ENCODE measurements at places on chromosomes 7 and 10.
A peak's percentile ranks its signal among the peaks of the same experiment; 100 is the strongest.

- no peak for DNase-seq
- H3K27ac ChIP-seq = peak overlapping the region; percentile 68
Observed at GRCh38 chr7:75639886-75640190, 98.9 kb downstream of the HIP1 start.

GRCh38 chr7:13912715-13913278 is 76.7 kb downstream of the ETV1 start:
- no peaks in the 10 kb centered on the region for H3K36me3 ChIP-seq
- no peak overlapping the region for H3K27ac ChIP-seq
- DNase-seq = no peak
- H3K4me1 ChIP-seq = peaks cover 32% of the 10 kb centered on the region
- no peak overlapping the region for H3K4me3 ChIP-seq
- no peaks in the 10 kb centered on the region for H3K27me3 ChIP-seq

DNA sequence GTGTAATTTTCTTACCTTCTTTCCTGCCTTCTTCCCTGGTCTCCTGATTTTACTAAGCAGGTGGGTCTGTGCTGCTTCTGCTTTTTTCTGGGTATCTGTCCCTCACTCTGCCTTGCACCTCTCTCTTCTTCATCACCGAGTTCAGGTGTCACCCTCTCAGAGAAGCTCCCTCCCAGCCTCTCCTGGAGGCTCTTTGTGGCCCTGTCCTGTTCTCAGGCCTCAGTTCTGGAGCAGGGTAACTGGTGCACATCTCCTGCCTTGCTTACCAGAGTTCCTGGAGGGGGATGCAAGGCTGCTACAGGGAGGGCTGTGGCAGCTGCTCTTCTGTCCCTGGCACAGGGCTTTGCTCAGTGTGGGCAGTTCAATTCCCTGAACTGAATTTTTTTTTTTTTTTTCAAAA is 66.1 kb downstream of the RBM33 start:
- H3K4me3 ChIP-seq = no peak overlapping the region
- no peaks in the 10 kb centered on the region for H3K27me3 ChIP-seq
- peaks cover 12% of the 10 kb centered on the region for H3K4me1 ChIP-seq
- no peak overlapping the region for H3K27ac ChIP-seq

DNA sequence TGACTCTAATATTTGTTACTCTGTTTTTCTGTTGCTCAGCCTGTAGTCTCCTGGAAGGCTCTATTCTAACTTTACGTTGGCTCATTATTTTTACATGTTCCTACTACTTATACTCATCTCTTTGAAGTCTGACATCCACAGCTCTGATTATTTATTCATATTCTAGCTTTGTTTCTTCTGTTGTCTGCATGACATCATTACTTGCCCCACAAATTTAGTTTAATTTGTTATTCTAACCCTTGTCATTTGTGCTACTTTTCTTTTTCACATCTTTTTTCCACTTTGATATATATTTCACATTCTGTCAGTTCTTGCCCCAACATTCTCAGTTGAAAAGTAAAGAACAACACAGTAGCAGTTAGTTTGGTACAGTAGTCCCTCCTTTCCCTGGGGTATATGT is 51.1 kb downstream of the KMT2E start:
- peaks cover 54% of the 10 kb centered on the region for H3K36me3 ChIP-seq
- no peak overlapping the region for H3K4me3 ChIP-seq
- peak overlapping the region; percentile 14 for H3K27ac ChIP-seq

DNA sequence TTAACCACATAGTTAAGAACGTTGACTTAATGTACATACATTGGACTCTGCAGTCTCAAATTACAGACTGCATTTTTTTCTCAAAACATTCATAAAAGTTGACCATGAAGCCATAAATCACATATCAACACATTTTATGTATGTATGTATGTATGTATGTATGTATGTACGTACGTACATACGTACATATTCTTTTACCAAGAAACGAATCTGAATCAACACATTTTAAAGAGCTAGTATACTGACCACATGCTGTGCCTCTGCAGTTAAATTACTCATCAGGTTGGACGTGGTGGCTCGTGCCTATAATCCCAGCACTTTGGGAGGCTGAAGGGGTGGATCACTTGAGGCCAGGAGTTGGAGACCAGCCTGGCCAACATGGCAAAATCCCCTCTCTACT is 105.8 kb downstream of the GPR158 start:
- DNase-seq = no peak
- H3K27ac ChIP-seq = no peak overlapping the region
- H3K4me1 ChIP-seq = no peaks in the 10 kb centered on the region
- H3K36me3 ChIP-seq = no peaks in the 10 kb centered on the region
- H3K27me3 ChIP-seq = no peaks in the 10 kb centered on the region

- peaks cover 2% of the 10 kb centered on the region for H3K27me3 ChIP-seq
- H3K4me1 ChIP-seq = peaks cover 32% of the 10 kb centered on the region
- peaks cover 16% of the 10 kb centered on the region for H3K36me3 ChIP-seq
- peak overlapping the region; percentile 86 for H3K4me3 ChIP-seq
- H3K27ac ChIP-seq = peak overlapping the region; percentile 76
- DNase-seq = no peak
Observed at GRCh38 chr10:70145166-70145665, 1.3 kb downstream of the TYSND1 start.

GRCh38 chr10:45417746-45418145 is 43.7 kb downstream of the ALOX5 start:
- H3K4me3 ChIP-seq = no peak overlapping the region
- no peak overlapping the region for H3K27ac ChIP-seq

DNA sequence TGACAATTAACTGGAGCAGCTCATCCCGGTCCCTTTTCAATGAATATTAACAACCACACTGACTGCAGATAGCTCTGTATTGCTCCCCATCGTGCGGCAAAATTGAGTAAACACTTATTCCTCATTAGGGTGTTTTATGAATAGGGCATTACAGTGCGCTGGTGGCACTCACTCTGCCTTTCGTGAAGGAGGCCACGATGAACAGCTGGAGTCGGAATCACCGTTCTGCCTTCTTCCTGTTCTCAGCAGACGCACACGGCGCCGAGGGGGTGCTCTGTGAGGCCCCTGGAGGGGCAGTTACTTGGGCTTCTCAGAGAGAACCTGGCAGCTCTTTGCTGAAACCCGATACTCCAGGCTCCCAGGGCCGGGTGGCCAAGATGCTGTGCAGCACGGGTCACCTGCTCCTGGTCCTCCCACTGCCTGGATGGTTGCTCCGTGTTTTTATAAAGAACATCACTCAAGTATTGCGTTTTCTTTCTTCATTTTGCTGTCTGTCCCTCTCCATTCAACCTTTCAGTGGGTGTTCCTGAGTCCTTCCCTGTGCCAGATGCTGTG is 241.9 kb downstream of the GLRX3 start:
- DNase-seq = no peak
- no peak overlapping the region for H3K27ac ChIP-seq
- no peaks in the 10 kb centered on the region for H3K36me3 ChIP-seq
- no peaks in the 10 kb centered on the region for H3K4me1 ChIP-seq
- H3K27me3 ChIP-seq = peaks cover 4% of the 10 kb centered on the region

- H3K4me3 ChIP-seq = no peak overlapping the region
- no peaks in the 10 kb centered on the region for H3K27me3 ChIP-seq
- H3K27ac ChIP-seq = peak overlapping the region; percentile 47
Observed at GRCh38 chr7:12221414-12221813, 10.3 kb downstream of the TMEM106B start.

DNA sequence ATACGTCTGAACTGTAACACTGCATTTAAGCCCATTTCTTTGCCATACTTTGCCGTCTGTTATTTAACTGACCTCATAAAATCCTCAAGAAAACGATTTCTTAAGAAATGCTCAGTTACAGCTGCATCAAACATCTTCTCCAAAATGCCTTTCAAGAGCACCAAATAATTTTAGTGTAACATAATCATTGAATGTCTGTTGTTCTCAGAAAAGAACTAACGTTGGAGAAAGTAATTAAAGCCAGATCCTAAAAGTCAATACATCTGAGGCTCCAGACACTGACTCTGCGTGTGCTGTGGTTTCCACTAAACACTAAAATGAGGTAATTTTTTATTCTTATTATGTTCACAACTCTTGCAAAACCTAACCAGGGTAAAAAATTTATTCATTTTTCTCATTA is 63.7 kb upstream of the LRRC17 start:
- H3K27me3 ChIP-seq = no peaks in the 10 kb centered on the region
- DNase-seq = no peak
- peaks cover 17% of the 10 kb centered on the region for H3K36me3 ChIP-seq
- H3K4me3 ChIP-seq = no peak overlapping the region
- H3K4me1 ChIP-seq = no peaks in the 10 kb centered on the region
- H3K27ac ChIP-seq = no peak overlapping the region

GRCh38 chr7:79317728-79318127 is 135.7 kb downstream of the MAGI2 start:
- DNase-seq = no peak
- no peaks in the 10 kb centered on the region for H3K4me1 ChIP-seq
- H3K27me3 ChIP-seq = no peaks in the 10 kb centered on the region
- H3K27ac ChIP-seq = no peak overlapping the region
- H3K36me3 ChIP-seq = no peaks in the 10 kb centered on the region

DNA sequence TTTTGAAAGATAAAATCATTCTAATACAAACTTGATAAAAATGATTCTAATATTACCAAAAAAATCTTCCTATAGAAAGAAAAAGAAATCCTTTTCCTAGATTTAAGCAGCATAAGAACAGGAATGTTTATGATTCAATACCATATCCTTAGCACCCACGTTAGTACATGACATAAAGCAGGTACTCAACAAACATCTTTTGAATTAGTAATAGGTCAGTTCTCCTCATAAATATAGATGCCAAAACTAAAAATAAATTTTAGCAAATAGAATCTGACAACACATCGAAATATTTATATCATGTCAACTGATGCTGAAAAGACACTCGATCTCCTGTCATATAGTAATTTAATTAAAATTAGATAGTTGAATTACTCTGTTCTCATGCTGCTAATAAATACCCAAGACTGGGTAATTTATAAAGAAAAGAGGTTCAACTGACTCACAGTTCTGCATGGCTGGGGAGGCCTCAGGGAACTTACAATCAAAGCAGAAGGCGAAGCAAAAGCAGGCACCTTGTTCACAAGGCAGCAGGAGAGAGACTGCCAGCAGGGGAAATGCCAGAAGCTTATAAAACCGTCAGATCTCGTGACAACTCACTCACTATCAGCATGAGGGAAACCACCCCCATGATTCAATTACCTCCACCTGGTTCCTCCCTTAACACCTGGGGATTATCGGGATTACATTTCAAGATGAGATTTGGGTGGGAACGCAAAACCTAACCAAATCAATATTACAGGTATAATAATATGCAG is 191.8 kb downstream of the HTR7 start:
- no peak for DNase-seq
- no peak overlapping the region for H3K4me3 ChIP-seq
- H3K27me3 ChIP-seq = peaks cover 4% of the 10 kb centered on the region
- H3K27ac ChIP-seq = no peak overlapping the region
- no peaks in the 10 kb centered on the region for H3K36me3 ChIP-seq
- H3K4me1 ChIP-seq = no peaks in the 10 kb centered on the region

- H3K4me3 ChIP-seq = no peak overlapping the region
- H3K36me3 ChIP-seq = no peaks in the 10 kb centered on the region
- H3K27ac ChIP-seq = no peak overlapping the region
- H3K27me3 ChIP-seq = no peaks in the 10 kb centered on the region
- H3K4me1 ChIP-seq = no peaks in the 10 kb centered on the region
Observed at GRCh38 chr7:34622771-34623250, 35.2 kb upstream of the NPSR1 start.

DNA sequence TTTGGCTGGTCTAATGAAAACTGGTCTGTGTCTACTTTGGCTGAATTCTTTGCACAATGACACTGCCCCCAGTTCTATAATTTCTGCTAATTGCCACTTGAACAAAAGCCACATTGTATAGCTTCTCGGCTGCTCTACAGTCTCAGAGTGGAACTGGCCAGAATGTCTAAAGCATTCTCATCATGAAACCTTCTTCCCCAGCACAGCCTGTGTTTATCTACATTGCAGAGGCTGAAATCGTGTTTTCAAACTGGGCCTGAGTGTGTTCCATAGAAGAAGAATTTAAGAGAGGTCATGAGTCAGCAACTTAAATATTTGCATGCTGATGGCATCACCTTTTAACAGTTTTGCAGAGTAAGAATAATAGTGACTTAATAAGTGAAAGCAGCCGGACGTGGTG is 177.2 kb downstream of the BUB3 start:
- H3K4me1 ChIP-seq = no peaks in the 10 kb centered on the region
- peaks cover under 1% of the 10 kb centered on the region for H3K36me3 ChIP-seq
- no peak for DNase-seq
- H3K27ac ChIP-seq = no peak overlapping the region
- peaks cover 4% of the 10 kb centered on the region for H3K27me3 ChIP-seq

DNA sequence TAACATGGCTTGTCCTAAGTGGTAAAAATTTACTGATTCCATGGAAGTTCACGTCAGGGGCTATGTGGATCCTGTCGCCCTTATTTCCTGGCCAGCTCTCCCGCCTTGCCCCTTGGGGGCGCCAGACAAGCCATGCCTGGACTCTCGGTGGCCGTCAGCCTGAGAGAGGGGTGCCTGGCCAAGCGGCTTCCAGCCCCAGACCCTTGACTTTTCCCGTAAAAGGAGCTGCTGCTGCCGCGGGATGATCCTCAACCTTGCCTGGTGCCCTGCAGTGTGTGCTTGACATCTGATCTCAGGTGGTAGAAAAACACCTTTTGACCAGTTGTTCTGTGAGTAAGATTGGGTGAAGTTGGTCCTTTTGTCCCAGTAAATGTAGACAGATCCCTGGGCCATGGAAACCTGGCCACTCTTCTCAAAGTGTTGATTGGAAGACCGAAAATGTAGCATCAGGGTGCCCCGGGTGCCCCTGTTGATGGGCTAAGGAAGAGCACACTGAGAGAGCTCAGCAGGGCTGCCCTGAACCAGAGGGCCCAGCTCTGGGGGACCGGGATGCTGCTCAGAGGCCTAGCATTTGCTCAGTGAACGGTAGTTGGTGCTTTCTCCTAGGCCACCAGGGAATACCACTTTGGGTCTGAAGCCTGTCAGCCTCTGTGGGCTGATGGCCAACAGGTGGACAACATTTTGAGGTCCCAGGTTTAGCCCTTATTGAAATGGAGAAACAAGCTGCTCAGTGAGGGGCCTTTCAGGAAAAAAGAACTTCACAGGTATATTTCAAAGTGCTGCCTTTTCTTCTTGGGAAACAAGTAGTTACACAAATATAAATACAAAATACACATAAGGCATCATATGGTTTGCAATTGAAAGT is 162.5 kb downstream of the LRMDA start:
- peaks cover 6% of the 10 kb centered on the region for H3K27me3 ChIP-seq
- H3K4me3 ChIP-seq = no peak overlapping the region
- no peaks in the 10 kb centered on the region for H3K4me1 ChIP-seq
- no peak for DNase-seq
- H3K36me3 ChIP-seq = no peaks in the 10 kb centered on the region
- no peak overlapping the region for H3K27ac ChIP-seq

GRCh38 chr7:42534441-42534840 is 297.4 kb upstream of the GLI3 start:
- H3K4me3 ChIP-seq = no peak overlapping the region
- H3K36me3 ChIP-seq = no peaks in the 10 kb centered on the region
- H3K4me1 ChIP-seq = no peaks in the 10 kb centered on the region
- H3K27ac ChIP-seq = no peak overlapping the region

GRCh38 chr10:113382691-113383090 is 170.2 kb upstream of the HABP2 start:
- H3K36me3 ChIP-seq = no peaks in the 10 kb centered on the region
- peaks cover 6% of the 10 kb centered on the region for H3K27me3 ChIP-seq
- no peak overlapping the region for H3K4me3 ChIP-seq
- H3K4me1 ChIP-seq = peaks cover 21% of the 10 kb centered on the region

- H3K4me3 ChIP-seq = peak overlapping the region; percentile 83
- DNase-seq = no peak
- H3K4me1 ChIP-seq = peaks cover 66% of the 10 kb centered on the region
- peaks cover 7% of the 10 kb centered on the region for H3K36me3 ChIP-seq
- peak overlapping the region; percentile 94 for H3K27ac ChIP-seq
Observed at GRCh38 chr7:2037808-2038522, 194.8 kb downstream of the MAD1L1 start.

Data from activated naive CD8-positive, alpha-beta T cell treated with anti-CD3 and anti-CD28 coated beads, Interleukin-2, amount 50 U/mL, for 24 hours (primary cell).